ENCODE measurements at places on chromosomes 1 and 21. TPM values are rescaled to one million over a fixed set of nuclear protein-coding genes. Genes with fewer than 3 reads are reported as not detected.

Gene GNAT2
- 0.26 TPM for polyA plus RNA-seq

- no peak for DNase-seq
Measured at GRCh38 chr1:59900640-59901039, 25.9 kb downstream of the CYP2J2 start.

Gene CLDN8
- polyA plus RNA-seq: not detected

Gene HCRTR1
- not detected for polyA plus RNA-seq

Gene PRELP
- polyA plus RNA-seq: 0.56 TPM

GRCh38 chr21:25625036-25625435 lies 14.0 kb upstream of the JAM2 start:
- DNase-seq: peak; percentile 47

- DNase-seq: no peak
Measured at GRCh38 chr1:173301507-173301906, 94.4 kb upstream of the TNFSF4 start.

DNA sequence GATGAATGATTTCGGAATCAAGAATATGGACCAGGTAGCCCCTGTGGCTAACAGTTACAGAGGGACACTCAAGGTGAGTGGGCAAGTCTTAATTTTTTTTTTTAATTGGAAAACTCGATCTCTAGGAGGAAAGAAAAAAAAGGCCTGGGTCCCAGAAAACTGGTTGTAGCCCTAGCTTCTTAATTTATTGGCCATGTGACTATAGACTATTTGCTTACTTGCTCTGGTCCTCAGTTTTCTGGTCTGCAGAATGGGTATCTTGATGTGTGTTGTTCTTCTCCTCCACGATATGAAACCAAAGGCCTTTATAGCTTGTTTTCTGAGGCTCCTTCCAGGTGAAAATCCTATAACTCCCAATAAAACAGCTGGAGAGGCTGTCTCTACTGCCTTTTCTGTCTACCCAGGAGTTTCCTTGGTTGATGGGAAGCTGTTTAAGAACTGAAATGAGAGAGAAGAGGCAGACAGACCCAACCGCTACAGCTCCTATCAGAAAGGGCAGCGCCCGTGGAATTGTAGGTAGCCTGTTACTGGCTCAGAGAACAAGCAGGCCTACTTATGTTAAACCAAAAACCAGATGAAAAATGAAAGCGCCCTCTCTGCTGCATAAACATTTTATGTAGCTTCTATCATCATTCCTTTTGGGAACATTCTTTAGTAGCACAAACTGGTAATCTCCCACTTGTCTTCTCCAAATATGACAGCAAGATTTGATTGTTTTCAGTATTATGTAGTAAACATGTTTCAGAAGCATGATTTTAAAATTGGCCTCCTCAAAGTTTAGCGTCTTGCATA lies 4.5 kb downstream of the ETS2 start:
- no peak for DNase-seq

Gene S100A1
- polyA plus RNA-seq: 0.59 TPM

Gene SV2A
- polyA plus RNA-seq: 18.1 TPM

DNA sequence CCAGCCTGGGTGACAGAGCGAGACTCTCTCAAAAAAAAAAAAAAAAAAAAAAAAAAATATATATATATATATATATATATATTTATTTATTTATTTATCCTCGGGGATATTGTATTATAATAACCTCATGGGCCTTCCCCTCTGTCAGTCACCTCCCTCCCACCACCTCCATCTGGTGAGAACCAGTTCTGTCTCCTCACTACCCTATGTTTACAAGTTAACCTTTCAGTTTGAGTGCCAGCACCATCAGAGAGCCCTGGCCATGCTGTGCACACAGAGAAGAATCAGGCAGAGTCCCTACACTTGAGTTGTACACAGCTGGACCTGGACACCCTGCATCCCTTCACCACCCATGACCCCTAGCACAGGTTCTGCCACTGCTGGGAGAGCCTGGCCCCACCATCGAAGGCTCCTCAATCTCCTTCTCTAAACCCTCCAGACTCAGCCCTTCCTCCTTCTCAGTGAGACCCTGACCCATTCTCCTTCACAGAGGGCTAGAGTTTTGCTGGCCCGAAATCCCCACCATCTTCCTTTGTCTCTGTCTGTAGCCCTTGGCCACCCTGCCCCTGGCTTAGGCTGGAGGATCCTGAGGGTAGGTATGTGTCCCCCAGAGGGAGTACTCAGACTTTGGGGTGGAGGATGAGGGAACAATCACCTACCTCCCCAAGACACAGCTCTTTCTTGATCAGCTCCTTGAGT lies 1.2 kb downstream of the S100A5 start:
- DNase-seq: no peak

Gene SPRR1A
- polyA plus RNA-seq: not detected

GRCh38 chr21:39593522-39593921 lies 19.2 kb upstream of the B3GALT5 start:
- DNase-seq: no peak

DNA sequence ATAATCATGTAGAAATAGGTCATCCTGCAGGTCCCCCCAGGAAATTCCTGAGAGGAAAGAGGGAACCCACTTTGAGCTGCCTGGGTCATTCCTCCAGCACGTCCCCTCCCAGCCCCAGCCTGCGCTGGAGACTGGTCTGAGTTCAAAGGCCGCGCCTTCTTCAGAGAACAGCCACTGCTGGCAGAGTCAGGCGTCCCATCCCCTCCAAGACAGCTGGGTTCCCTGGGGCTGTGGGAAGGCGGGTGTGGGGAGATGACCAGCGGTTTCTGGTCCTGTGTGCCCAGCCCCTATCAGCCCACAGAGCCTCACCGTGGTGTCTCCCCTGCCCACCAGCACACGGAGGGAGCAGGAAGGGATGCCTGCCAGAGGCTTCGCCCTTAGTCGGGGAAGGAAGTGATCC lies 18.0 kb upstream of the TRAPPC10 start:
- DNase-seq: no peak

DNA sequence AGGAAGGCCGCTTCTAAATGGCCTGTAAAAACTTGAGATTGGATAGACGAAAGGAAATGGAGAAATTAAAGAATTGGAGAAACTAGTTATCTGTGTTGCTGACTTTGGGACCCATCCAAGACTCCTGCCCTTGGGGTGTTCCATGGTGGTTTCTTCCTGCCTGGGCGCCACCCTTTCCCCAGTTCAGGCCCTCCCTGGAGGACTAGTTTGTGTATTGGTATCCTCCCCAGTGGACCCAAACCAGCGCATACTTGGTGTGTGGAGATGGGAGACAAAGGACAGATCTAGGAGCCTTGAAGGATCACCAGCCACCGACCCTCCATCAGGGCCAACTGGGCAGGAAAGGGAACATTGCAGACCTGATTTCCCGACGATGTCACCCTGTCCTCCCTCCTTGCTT lies 7.1 kb downstream of the SPATA46 start:
- DNase-seq: no peak

DNA sequence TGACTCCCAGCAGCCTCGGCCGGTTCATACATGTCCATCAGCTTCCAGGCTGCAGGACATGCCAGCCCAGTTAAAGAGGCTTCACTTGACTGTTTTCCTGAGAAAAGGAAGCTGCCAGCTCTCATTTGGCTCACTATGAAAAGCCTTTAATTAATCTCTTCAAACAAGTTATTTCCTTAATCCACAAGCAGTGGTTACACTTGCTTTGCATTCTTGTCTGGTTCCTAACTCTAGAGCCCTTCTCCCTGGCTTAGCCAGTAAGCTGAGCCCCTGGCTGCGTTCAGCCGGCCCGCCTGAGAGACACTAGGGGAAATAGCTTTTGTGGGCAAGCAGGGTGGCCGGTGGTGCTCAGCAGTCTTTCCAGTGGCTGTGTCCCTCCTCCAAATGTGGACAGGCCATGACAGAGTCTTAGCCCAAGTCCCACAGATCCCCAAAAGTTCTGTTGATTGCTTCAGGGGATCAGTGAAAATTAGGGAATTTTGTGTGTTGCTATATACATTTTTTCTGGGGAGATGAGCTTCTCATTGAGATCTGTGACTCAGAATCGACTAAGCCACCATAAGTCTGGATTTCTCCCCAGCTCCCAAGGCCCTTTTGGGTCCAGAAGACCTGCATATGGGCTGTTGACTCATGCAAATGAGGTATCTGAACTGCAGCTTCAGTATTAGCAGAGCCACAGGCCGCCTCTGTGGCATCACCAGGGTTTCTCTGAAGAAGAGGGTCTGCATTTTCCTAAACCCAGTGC lies 10.1 kb downstream of the ATF3 start:
- peak; percentile 80 for DNase-seq

- no peak for DNase-seq
Measured at GRCh38 chr1:233665575-233666270, 51.8 kb downstream of the KCNK1 start.

- DNase-seq: no peak
Measured at GRCh38 chr1:3620708-3621107, 4.1 kb upstream of the TPRG1L start.

DNA sequence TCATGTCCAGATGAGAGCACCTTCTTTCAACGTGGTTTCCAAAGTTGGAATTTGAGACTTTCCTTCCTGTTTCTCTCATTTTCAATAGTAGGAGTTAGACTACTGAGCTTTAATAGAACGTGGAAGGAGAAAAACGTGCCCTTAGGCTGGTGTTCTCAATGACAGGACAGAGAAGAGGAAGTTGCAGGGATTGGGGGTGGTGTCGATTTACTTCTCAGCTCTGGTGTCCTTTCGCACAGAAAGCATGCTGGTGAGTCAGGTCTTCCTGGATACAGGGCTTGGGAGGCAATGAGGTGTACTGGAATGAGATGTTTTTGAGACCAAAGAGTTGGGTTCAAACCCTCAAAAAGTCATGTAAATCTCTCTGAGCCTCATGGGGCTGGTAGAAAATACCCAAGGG lies 67.1 kb downstream of the HIVEP3 start:
- peak; percentile 86 for DNase-seq

- no peak for DNase-seq
Measured at GRCh38 chr1:21847223-21848205, 35.4 kb downstream of the LDLRAD2 start.

DNA sequence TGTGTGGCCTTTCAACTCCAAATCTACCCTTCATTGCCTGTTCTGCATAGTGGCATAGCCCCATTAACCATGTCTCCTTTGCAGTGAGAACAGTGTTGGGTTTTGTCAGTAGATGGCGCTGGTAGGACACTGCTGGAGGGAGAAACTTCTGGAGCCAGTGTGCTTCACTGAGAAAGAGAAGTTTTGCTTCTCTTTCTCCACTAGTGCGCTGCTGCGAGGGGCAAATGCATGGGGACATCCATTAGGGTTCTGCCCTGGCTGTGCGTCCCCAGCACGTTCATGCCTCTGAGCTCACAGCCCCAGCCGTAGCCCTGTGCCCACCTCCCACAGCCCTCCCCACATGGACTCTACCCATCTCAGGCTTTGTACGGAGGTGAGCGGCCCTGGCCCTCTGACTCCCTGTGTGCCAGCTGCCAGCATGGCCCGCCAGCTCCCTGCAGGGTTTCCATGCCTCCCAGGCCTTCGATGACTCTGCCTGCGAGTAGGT lies 53.1 kb downstream of the RIMS3 start:
- peak; percentile 52 for DNase-seq

- DNase-seq: no peak
Measured at GRCh38 chr21:41501919-41502318, 6.0 kb downstream of the TMPRSS2 start.

DNA sequence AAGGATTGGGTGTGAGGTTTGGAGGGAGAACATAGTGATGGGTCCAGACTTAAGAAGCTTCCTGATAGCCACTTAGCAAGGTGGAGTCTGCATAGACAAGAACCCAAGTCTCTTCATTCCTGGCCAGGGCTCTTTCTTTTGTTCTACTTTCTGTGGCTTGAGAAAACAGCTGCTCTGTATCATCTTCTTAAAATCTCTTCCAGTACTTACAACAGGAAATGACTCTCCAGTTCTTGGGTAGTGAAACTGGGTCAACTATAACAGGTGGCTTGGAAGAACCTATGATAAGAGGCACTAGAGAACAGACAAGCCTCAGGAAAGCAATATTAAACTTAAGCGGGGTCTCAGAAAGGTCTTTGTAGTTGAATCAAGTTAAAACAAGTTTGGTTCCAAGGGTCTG lies 148.1 kb upstream of the USP24 start:
- DNase-seq: peak; percentile 81

Gene PITHD1
- polyA plus RNA-seq: 31.8 TPM

DNA sequence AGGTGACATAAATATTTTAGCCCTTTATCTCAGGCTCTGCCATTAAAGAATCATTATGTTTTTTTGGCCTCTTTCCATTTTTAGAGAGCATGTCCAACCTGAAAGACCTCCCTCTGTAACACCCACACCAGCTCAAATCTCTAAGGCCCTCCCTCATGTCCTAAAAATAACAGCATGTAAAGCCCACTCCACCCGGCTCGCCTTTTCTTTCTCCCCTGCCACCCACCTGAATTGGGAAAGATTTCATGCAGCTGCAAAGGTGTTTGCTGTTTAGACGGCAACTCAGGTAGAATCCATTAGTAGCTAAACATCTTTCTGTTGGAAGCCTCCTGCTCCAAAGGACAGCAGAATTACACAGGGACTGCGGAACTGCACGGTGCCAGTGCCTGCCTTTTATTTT lies 79.9 kb downstream of the DMRTA2 start:
- no peak for DNase-seq

DNA sequence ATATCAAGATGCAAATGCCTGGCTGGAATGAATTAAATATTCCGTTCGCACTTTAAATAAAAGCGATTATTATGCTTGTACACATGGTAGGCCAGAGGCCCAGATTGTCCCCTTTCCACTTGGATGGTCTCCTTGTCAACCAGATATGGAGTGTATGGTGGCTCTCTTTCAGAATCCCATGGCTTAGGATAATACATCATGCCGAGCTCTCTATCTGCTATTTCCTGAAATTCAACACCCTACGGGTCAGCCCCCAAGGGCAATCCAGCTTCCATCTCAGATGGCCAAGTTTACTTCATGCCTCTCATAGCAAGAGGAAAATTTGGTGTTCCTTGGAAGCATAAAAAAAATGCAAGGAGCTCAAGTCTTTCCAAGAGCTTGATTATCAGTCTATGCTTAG lies 25.4 kb upstream of the FMO1 start:
- DNase-seq: no peak

Gene LCE2B
- not detected for polyA plus RNA-seq

GRCh38 chr1:65292861-65293593 lies 16.3 kb upstream of the DNAJC6 start:
- no peak for DNase-seq

GRCh38 chr1:151887028-151887427 lies 22.3 kb downstream of the THEM4 start:
- peak; percentile 64 for DNase-seq

DNA sequence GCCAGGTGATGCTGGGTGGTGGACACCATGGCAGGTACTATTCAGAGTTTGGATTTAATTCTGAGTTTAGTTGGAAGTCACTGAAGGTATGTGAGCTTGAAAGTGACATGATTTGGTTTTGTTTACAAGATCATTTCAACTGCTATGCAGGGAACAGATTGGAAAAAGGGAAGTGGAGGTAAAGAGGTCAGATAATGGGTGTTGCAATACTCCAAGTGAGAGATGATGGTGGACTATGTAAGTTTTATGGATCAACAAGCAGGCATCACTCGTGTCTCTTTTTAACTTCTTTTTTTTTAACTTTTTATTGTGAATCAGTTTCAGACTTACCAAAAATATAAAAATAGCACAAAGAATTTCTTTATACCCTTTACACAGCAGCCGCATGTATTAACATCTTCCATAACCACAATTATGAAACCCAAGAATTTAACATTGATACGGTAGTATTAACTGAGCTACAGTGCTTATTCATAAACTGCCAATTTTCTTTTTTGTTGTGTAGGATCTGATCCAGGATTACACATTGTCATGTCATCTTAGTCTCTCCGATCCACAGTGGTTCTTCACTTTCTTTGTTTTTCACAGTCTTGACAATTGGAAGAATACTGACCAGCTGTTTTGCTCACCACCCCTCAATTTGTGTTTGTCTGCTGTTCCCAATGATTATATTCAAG lies 24.9 kb upstream of the NHLH2 start:
- DNase-seq: no peak

Gene FMO5
- 0.50 TPM for polyA plus RNA-seq

Gene UBL4B
- not detected for polyA plus RNA-seq

GRCh38 chr1:167697667-167698141 lies 24.1 kb upstream of the MPZL1 start:
- no peak for DNase-seq
